ENCODE measurements at places on chromosomes 12 and 14. TPM values are rescaled to one million over a fixed set of nuclear protein-coding genes. Genes with fewer than 3 reads are reported as not detected.

DNA sequence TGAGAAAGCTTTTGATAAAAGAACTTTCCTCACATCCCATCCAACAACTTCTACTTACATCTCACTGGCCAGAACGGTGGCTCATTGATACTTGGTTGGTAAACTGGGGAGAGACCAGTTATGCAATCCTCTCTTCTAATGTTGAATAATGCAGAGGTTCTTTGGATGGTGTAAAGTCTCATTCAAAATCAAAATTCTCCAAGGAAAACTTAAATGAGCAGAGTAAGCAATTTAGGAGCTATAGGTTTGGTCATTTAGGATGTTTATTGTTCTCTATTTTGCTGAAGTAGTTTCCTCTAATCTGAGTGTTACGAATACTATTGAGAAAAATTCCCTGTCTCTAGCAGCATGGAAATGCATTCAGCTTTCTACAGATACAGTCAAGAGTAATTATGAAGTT is 26.5 kb upstream of the STK38L start:
- DNase-seq, result no peak

DNA sequence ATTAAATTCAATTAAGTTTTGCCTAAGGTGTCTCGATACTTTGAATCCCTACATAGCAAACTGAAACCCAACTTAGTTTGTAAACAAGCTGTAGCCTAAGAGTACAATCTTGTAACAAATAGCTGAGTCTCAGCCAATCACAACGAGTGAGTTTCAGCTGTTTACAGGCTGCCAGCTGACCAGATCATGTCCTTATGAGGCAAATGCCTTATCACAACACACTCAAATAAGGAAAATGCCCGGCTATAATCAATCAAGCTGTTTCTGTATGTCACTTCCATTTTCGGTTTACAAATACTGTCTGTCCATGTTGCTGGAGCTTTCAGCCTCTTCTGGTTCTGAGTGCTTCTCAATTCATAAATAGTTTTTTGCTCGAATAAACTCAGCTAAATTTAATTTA is 943.8 kb downstream of the SLC16A7 start:
- no peak for DNase-seq

DNA sequence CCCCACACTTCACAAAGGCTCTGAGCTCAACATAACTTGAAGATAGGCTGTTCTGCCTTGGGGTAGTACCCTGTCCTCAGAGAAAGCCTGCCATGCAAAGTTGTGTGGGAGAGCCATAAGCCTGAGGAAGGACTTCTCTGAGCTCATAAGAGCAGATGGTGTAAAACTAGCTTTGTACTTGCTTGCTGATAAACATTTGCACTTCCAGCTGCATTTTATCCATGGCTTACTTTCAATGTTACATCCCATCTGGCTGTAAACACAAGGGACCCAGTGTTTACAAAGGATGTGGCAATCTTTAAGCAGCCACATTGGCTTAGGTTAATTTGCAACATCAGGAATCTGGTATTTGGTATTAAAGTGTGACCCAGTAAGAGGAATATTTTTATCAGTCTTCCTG is 258.1 kb downstream of the IPO8 start:
- no peak for DNase-seq

Gene KRT77
- total RNA-seq, result not detected

GRCh38 chr12:77816196-77816595 is 14.5 kb upstream of the NAV3 start:
- DNase-seq, result no peak

DNA sequence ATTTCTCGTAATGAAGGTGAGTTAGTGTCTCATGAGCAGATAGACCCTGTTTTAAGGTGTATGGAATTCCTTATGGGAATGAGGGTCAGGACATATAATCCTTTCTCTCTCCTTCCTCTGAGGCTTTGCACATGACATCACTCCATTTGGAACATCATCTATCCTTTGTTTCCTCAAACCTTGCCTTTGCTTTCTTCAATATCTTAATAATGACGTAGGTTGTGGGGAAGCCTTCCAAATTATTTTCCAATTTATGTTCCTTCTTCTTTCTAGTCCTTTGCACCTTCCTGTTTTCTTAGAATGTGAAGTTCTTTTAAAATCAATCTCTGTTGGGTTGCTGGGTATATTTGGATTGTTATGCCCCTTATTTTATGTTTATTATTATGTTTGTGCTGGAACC is 502.9 kb upstream of the STXBP6 start:
- DNase-seq, result no peak
